ENCODE measurements at places on chromosomes 7 and 10.

DNA sequence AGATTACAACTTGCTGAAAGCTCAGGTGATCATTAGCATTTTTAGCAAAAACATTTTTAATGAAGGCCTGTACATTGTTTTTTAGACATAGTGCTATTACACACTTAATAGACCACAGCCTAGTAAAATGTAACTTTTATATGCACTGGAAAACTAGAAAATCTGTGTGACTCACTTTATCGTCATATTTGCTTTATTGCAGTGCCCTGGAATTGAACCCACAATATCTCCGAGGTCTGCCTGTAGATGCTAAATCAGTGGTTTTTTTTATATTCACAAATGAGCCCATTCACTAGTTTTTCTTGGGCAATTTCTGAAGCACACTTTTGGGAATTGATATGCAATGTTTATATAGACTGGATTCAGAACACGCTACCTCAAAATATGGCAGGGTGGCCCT lies 105.1 kb downstream of the PTPRN2 start:
- no peak for DNase-seq

- DNase-seq, result no peak
Measured at GRCh38 chr7:141228482-141228881, 154.6 kb downstream of the TMEM178B start.

DNA sequence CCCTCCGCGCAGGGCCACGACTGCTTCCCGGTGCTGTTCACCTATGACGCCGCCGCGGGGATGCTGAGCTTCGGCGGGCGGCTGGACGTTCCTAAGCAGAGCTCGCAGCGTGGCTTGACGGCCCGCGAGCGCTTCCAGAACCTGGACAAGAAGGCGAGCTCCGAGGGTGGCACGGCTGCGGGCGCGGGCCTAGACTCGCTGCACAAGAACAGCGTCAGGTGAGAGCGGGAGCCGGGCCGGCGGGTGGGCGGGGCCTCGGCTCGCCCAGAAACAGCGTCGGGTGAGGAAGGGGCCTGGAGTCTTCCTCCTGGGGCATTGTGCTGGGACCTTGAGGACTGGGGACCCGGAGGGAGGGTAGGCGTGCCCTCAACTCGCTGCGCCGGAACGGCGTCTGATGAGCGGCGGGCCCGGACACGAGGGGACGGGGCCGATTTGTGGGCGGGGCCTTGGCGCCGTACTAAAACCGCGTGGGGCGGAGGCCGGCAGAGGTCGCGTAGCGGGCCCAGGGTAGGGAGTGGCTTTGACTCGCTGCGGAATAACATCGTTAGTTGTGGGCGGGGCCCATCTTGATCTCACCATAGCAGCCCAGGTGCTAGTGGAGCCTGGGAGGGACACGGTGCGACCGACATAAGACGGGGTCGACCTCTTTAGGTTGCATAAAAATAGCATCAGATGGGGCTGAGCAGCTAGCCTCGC lies 15.6 kb downstream of the PDAP1 start:
- DNase-seq, result peak; percentile 69

- no peak for DNase-seq
Measured at GRCh38 chr10:15189133-15189885, 20.8 kb upstream of the NMT2 start.

DNA sequence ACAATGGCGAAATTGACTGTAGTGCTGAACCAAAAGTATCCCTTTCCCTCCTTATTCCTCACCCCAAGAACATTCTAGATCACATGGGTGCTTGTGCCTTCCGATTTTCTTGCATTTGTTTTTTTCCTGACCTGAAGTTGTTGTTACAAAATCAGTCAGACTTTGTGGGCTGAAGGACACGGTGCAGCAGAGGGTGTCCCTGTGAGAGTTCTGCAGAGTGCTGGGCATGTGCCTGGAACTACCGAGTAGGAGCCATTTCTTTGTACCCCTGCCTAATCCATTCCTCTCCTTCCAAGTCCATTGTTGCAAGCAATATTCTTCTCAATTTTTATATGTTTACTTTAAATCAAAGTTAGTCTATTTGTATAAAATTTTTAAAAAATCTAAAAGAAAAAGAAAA lies 35.3 kb upstream of the GJD4 start:
- DNase-seq, result no peak

DNA sequence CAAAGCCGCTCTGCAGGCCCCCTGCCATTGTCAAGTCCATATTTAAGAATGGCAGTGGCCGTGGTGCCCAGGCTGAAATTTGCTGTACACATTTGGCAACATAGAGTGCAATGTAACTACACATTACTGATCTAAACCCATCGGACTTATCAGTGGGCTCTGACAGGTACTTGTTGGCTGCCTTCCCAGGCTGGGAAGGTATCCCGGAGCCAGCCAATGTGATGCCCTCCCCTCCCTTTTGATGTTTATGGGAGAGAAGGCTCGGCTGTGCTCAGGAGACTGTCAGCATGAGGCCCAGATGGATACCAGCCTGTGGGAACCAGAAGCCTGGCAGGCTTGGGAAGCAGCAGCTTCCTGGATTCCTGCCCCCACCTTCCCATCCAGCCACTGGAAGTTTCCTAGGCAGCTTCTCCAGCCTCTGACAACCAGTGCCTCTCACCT lies 146.1 kb upstream of the TCF7L2 start:
- no peak for DNase-seq

- no peak for DNase-seq
Measured at GRCh38 chr10:98472196-98472595, 25.5 kb upstream of the HPS1 start.

- DNase-seq, result peak; percentile 73
Measured at GRCh38 chr10:17023386-17024298, 106.0 kb downstream of the CUBN start.
